ENCODE measurements at places on chromosomes 5 and 9.

GRCh38 chr9:87285183-87285850 lies 212.3 kb upstream of the DAPK1 start:
- peak; percentile 16 for DNase-seq

GRCh38 chr5:102153003-102153759 lies 142.9 kb downstream of the SLCO4C1 start:
- DNase-seq = no peak

DNA sequence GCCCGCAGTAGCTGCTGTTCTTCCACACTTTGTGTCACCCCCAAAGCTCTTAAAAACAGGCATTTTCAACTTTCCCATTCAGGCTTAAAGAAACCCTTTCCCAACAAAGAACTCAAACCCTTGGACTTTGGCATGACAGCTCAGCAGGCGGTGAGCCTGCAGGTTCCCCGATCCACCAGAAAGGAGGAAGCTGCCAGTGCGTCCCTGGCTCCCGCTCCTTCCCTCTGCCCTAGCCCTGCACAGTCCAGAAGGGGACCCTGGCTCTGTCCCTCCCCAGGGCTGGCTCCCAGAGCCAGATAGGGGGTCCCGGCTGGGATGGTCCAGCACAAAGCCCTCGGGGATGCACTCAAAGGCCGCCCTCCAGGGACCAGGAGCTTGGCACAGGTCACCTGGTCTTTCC lies 9.6 kb downstream of the SLC9A3 start:
- no peak for DNase-seq

DNA sequence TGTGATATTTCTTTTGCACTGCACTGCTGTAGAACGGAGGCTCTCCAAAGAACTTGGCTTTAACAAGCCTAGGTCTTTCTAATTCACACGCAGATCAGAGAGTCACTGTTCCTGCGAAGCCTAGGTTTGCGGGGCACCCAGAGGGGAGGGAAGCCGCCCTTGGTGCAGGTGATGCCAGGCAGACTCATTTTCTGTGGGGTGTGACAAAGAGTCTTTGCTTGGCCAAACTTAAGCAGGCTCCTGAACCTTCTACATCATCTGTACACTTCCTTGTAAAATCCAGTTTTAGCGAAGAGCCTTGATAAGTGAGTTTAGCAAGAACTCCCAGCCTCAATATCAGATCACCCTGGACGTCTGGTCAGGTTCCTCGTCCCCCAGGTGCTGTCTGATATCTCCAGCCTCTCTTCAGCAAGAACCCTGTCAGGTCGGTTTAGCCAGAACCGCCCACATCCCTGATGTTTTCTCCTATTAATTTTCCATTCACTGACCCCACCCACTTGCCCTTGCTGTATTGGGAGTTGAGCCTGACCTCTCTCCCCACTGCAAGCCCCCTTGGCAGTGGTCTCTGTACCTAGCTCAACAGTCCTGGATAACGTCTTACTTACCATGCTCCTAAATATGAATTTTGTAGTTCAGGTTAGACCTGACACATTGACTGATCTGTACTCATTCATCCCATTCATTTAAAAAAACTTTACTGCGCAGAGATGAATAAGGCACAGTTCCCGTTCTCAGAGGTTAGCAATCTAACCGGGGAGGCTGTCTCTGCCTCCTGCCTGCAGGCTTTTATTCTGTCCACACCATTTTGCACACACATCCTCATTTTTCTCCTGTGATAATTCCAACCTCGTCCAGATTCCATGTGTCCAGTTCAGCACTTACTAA lies 880 bp upstream of the UBAC1 start:
- no peak for DNase-seq

- no peak for DNase-seq
Measured at GRCh38 chr9:130858739-130859705, 24.0 kb downstream of the ABL1 start.

DNA sequence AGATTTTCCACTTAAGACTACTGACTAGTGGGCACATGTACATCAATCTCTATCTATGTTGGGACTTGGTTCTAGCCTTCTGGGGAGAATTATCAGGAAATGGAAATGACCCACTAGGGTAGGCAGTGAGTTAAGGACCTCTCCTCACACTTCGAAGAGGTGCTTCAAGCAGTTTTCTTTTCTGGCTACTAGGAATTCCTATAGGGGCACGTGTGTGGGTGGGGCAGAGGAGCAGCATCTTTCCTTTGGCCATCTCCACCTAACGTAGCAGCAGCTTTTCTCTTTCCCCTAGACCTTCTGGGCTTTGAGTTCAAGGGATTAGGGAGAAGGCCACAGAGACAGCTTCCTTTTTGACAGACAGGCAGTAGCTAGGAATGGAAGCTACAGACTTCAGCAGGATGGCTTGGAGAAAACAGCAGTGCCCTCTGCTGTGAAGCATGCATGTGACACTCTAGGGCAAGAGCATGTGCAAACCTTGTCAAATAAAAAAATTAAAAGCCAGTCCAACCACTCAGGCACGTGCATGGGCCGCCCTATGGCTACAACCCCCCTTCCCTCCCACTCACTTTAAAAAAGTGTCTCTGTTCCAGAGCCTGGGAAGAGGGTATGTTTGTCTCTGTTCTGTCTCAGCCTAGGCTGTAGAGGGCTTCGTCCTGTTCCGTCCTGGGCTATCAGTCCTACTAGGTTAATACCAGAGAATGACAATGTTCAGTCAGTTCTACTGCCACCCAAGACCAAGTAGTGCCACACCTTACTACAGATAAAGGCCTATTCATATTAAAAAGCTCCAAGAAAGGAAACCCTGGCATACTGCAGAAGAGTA lies 8.7 kb upstream of the GFRA3 start:
- DNase-seq = no peak

DNA sequence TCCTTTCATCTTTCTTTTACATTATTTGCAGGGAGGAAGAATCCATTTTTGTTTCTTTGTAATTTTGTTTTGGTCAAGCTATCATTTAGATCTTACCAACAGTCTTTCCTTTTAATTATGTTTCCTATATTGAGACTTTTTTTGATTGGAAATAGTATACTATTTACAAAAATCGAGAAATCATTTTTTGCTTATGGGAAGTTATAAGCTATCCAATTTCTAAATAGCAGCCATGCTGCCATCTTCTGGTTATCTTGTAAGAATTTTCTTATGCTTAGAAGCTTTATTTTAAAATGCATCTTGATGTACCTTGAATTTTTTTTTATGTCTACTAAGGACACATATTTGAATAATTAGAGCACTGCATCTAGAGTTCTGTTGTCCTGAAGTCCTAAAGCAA lies 821.2 kb downstream of the PTPRD start:
- DNase-seq = no peak

- DNase-seq = no peak
Measured at GRCh38 chr5:158351485-158352125, 492.7 kb upstream of the CLINT1 start.

GRCh38 chr9:5191985-5192384 lies 6.5 kb upstream of the INSL6 start:
- no peak for DNase-seq

DNA sequence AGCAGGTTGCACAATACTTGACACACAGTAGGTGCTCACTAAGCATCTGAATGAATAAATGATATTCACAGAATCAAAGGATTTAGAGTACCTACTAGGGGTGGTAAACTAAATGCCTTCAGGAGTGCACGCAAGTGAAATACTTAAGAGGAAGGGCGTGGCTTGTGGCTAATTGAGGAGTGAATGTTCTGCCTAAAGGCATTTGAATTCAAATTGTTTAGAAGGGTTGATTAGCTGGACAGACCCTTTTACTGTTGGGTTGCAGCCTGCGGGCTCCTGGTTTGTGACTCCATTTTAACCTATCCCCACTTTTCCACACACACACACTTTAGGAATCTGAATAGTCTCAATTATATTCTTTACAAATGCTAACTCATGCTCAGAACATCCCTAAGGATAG lies 63.1 kb downstream of the PPP2R2B start:
- no peak for DNase-seq

DNA sequence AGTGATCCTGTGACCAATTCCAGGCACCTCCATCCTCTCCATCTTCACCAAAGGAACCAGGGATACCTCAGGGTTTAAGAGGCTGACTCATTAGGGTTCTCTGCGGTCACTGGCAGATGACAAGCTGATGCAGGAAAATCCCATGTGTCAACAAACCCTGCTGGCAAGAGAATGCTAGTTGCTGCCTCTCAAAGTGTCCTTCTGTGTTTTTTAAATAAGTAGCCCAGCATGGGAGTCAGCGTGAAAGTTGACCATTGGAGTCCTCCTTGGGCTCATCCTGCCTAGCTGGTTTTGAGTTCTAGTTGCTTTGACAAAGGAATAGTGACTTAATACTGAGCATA lies 200.2 kb downstream of the SLIT3 start:
- no peak for DNase-seq

- no peak for DNase-seq
Measured at GRCh38 chr5:26482810-26483375, 555.5 kb downstream of the CDH9 start.

GRCh38 chr9:123322273-123323195 lies 33.5 kb upstream of the CRB2 start:
- DNase-seq = no peak

- DNase-seq = peak; percentile 29
Measured at GRCh38 chr5:150155258-150156026, at the start of gene PDGFRB. Gene PDGFRB (minus strand): TSS chr5:150155845. CDS start chr5:150137047, 18,798 bp downstream.

DNA sequence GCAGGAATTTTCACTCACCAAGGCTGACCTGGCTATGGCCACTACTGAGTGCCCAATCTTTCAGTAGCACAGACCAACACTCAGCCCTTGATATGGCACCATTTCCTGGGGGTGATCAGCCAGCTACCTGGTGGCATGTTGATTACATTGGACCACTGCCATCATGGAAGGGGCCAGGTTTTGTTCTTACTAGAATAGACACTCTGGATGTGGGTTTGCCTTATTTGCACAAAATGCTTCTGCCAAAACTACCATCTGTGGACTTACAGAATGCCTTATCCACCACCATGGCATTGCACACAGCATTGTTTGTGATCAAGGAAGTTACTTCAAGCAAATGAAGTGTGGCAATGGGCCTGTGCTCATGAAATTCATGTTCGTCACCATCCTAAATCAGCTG lies 69.7 kb upstream of the SH3GL2 start:
- no peak for DNase-seq

- peak; percentile 72 for DNase-seq
Measured at GRCh38 chr5:74201334-74202081, 439.0 kb downstream of the ENC1 start.

DNA sequence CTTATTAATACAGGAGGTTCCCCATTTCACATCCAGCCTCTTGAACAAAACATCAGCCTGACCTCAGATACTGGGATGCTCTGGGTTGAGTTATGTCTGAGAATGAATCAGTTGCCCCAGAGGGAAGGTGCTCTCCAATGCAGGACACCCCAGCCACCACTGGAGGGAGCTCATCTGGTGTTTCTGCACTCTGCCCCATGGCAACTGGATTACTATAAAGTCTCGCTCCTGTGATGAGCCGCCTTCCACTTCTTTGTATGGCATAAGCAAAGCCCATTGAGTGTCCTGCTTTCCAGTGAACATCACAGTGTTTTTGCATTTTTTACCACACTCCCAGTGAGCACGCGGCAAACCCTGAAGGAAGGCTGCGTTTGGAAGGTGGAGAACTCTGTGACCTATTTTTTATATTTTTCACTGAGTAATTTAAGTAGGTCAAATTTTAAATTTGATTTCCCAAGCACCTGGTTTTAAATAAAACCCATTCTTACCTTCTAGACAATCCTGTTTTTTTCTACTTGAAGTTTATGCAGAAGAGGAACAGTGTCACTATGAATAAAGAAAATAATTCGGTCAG lies 176.9 kb upstream of the WWC1 start:
- peak; percentile 51 for DNase-seq

DNA sequence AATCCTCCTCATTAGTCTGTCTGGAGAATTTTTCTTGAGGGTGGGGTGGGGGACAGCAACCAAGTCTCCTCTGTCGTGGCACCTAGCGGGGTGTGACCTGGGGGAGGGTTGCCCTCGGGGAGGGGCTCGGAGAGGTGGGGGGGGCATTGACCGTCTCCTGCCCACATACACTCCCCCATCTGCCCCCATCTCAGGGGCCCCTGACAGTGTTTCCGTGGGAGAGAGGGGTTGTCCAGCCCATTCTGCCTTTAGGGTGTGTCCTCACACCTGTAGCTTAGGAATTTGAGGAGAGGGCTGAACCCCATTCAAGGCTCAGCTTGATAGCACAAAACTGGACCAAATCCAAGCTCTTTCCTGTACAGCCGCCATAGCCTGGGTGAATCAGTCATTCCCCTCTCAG lies 5.9 kb upstream of the CXXC5 start:
- no peak for DNase-seq
